Activated CD8-positive, alpha-beta memory T cell treated with anti-CD3 and anti-CD28 coated beads for 4 hours (primary cell): ENCODE measurements at places on chromosomes 1 and 21.

DNA sequence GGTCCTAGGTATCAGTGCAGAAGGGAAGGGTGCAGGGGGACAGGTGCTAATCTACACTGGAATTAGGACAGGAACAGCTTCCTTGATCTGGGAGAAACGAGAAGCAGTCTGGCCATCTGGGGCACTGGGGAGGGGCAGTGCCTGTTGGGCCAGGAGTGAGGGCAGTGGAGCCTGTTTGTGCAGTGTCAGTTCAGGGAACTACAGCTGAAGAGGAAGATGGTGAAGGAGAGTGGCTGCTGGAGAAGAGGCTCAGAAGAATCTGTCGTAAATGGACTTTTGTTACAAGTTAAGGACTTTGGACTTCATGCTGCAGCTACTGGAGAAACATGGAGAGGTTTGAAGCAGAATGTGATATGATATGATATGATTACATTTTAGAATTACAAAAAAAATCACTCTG lies 3.2 kb upstream of the TNFSF4 start:
- no peak for DNase-seq

GRCh38 chr1:9066945-9067807 lies 2.3 kb downstream of the SLC2A5 start:
- DNase-seq: no peak

- DNase-seq: no peak
Measured at GRCh38 chr1:48099072-48099773, 102.0 kb upstream of the TRABD2B start.

DNA sequence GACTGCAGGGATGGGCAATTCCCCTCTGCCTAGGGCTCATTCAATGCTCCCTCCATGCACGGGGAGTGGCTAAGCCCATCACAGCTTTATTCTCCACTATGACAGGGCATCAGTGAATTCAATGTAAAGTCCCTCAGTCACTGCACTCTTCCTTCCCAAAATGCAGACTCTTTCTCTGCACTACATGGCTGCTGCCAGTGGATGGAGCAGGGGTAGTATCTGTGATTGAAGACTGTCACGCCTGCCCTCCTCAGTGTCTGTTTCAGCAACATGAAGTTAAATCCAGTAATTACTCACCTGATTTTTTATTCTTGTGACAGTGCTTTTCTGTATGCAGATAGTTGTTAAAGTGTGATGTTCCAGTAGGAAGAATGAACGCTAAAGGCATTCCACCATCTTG lies 1323.2 kb downstream of the AMY1C start:
- DNase-seq: no peak

- DNase-seq: no peak
Measured at GRCh38 chr1:220336391-220337031, 64.3 kb upstream of the RAB3GAP2 start.

DNA sequence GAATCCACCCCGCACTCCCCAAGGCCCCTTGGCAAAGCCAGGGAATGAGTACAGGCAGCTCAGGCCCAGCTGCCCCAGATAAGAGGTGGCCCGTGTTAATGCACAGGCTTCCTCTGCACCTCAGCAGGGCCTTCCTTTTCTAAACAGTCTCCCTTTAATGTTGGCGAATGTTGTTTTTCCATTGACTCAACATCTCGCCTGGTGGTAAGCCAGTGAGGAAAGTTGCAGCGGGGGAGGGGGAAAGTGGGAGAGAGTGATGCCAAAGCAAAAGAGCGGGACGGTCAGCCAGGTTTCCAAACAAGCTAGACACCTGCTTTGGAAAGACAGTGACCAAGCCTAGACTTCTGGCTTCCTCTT lies 10.3 kb upstream of the PROX1 start:
- DNase-seq: no peak

GRCh38 chr1:48870596-48870995 lies 93.9 kb upstream of the BEND5 start:
- no peak for DNase-seq

GRCh38 chr21:19950347-19950746 lies 1047.9 kb upstream of the NCAM2 start:
- no peak for DNase-seq

- no peak for DNase-seq
Measured at GRCh38 chr1:233608988-233609387, 4.9 kb upstream of the KCNK1 start.

- no peak for DNase-seq
Measured at GRCh38 chr1:93678491-93678890, 3.1 kb downstream of the BCAR3 start.

GRCh38 chr1:203103216-203103615 lies 17.4 kb upstream of the MYOG start:
- no peak for DNase-seq

GRCh38 chr21:14541841-14542490 lies 4.1 kb downstream of the SAMSN1 start:
- no peak for DNase-seq

- DNase-seq: no peak
Measured at GRCh38 chr1:109024646-109025045, 17.3 kb downstream of the WDR47 start.

DNA sequence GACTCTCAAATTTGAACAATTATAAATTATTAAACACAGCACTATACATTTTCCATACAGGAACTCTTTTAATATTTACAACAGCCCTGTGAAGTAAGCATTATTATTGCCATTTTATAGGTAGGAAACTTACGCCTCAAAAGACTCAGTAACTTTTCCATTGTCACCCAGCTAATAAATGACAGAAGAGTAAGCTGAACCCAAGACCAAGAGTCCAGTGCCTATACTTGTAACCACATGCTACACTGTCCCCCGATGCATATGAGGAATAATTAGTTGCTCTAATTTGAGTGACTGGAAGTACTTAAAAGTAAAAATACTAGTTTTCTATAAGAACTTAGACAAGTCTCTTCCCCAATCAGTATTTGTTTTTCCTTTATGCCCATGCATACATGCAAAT lies 88.5 kb downstream of the PTPN14 start:
- no peak for DNase-seq

- no peak for DNase-seq
Measured at GRCh38 chr1:24805534-24806301, 60.5 kb downstream of the CLIC4 start.

- no peak for DNase-seq
Measured at GRCh38 chr1:54080598-54081049, 27.2 kb downstream of the TCEANC2 start.

GRCh38 chr1:164177118-164177517 lies 381.9 kb upstream of the PBX1 start:
- no peak for DNase-seq

- no peak for DNase-seq
Measured at GRCh38 chr1:199170711-199171110, 531.9 kb downstream of the PTPRC start.

DNA sequence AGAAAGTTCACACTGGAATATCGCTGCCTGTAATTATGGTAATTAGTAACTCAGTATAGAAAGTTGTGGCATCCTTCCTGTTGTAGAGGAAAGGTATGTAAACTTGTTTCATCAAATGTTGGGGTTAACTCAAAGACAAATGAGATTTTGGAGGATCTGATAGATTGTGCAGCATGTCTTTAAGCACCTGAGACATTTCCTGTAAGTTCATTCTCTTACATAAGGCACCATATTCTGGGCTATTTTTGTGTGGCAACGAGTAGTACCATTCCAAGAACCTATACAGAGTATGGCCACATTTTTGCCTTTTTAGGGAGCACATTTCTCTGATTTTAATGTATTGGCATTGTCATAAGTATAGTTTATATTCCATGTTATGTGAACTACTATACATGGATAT lies 88.8 kb downstream of the CDC14A start:
- no peak for DNase-seq

DNA sequence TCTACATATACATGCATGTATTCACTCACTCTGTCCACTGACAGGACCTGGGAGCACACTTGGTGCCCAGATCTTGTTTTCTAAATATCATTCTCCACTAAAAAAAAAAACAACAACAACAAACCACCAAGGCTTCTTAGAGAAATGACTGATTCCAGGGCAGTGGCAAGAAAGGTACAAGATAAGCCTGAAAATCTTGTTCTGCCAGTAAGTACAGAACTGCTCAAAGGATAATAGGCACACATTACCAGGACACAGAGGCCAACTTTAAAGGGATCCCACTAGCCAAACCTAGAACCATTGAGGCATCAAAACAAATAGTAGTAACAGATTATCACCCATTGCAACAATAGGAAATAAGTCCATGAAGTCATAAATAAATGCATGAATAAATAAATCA lies 10.7 kb downstream of the HSD11B1 start:
- no peak for DNase-seq

- DNase-seq: no peak
Measured at GRCh38 chr21:41830764-41831452, 48.2 kb downstream of the PRDM15 start.

GRCh38 chr1:52590266-52590665 lies 11.9 kb upstream of the GPX7 start:
- no peak for DNase-seq

DNA sequence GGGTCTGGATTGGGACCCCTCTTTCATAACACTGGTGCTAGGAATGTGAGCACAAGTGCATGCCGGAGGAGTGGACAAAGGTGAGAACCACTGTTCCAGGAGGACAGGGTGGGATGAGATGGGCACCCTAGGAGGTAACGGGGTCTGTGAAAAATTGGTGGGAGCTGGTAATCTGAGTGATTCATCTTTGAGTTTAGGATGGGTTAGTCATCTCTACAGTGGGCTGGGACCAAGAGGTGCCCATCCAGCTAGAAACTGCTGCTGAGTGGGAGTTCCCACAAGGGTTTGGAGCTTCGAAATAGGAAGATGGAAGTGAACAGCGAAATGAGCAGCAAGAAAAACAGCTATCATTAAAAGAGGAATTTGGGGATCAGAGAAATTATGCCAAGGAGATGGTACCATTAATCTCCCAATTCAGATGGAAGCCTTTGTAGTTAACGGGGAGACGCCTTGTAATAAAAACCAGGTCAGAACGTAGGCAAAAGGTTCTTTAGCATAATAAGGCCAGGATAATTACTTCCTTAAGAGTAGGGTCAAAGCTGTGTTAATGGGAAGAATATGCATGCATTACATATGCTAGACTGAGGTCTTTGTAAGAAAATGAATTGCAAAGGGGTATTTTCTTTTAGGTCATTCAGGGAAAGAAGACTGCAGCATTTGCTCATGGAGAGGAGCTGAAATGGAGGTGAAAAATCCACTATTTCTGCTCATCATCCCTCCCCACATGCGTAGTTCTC lies 55.5 kb downstream of the OLFML3 start:
- no peak for DNase-seq

DNA sequence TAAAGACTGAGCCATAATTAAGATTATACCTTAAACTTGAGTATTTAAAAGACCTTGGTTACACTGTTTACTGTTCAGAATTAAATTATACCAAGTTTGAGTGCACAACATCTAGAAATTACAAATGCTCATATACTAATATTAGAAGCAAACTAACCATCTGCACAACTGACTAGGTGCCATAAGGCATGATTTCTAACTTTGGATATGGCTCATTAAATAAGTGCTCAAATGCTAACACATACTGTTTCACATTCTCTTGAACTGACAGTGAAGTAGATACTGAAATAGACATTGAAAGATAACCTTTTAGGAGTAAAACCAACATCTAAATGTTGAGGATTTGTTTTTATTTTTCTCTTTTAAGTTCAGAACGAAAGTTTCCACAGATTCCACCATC lies 74.1 kb downstream of the PRKAA2 start:
- no peak for DNase-seq

DNA sequence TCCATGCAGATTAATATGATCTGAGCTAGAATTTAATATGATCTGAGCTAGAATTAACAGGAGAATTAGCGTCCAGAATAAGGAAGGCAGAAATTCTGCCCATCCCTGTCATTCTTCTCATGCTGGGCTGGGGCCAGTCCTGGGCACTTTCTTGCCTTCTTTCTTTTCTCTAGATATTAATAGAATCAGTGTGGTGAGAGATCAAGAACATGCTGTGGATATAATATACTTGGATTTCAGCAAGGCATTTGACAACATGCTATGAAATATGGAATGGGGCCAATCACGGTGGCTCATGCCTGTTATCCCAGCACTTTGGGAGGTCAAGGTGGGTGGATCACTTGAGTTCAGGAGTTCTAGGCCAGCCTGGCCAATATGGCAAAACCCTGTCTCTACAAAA lies 18.1 kb downstream of the UBIAD1 start:
- DNase-seq: no peak

GRCh38 chr21:29342363-29342957 lies 43.7 kb downstream of the BACH1 start:
- DNase-seq: no peak

DNA sequence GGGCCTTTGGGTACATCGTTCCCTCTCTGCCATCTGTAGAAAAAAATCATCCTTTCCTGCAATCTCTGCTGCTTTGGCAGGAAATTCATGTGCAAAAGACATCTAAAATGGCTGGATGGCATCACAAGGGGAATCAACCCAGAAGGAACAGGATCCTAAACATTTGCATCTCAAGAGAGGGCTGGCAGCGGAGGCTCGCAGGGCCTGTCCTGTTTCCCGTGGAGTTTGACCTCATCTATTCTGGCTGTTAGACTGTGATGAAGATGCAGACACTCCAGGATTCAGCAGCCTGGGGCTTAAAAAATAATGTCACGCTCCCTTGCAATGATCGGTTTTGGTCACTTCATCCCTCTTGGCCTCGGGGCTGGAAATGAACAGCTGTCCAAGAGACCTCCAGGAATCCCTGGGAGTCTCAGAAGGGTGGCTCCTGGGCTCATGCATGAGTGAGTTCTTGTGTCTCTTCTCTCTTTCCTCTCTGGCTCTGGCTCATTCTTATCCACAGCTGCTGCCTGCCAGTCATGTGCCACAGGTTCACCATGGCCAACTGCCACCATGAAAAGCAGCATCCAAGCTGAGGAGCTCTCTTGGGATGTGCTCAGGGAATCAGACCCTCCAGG lies 16.1 kb upstream of the PCP4 start:
- DNase-seq: no peak

DNA sequence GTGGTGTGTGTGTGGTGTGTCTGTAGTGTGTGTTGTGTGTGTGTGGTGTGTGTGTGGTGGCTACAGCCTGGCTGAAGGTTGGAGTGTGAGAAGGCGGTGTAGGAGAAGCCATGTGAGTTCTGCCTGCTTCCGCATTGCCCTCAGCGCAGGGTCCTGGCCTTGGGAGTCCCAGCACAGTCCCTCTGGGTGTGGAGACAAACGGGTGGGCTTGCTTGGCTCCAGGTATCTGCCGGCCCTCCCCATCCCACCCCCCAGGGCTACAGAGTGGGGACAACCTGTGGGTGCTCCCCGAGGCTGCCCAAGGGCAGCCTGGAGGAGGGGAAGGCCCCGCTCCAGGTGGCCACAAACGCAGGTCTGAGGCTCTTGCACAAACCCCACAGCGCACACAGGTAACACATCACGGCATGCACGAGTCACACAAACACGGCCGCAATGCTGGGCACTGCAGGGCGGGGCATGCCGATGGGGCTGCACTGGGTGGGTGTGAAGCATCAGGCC lies 31.7 kb upstream of the ADARB1 start:
- DNase-seq: no peak
